Bronchial epithelial cell (primary cell): ENCODE measurements at places on chromosomes 5 and 9. TPM values are rescaled to one million over a fixed set of nuclear protein-coding genes. Genes with fewer than 3 reads are reported as not detected.

DNA sequence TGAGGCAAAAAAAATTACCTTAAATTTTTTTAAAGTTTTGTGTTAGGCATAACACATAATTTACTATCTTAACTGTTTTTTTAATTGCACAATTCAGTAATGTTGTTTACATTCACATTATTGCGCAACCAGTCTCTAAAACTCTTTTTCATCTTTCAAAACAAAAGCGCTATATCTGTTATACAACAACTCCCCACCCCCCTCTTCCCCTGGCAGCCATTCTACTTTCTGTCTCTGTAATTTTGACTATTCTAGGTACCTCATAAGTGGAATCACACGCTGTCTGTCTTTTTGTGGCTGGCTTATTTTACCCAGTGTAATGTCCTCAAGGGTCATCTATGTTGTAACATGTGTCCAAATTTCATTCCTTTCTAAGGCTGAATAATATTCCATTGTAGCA lies 241.5 kb upstream of the DMRT1 start:
- no peak for DNase-seq

DNA sequence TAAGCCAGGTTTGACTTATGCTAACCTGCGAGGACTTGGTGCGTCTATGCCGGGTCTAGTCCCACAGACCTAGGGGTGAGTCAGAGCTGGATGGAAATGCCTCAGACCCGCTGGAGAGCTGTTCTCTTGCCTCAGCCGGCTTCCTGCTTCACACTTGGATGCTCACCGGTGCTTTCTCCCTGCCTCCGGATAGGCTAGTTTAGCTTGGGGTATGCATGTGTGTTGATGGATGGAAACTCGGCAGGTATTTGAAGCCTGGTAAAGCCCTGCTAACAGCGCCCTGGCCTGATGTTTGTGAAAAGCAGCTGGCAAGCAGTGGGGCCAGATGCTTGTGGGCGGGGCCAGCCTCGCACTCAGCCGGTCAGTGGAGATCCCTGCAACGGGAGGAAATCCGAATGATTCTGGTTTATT lies 29.3 kb downstream of the PRRC2B start:
- DNase-seq, result peak; percentile 98

DNA sequence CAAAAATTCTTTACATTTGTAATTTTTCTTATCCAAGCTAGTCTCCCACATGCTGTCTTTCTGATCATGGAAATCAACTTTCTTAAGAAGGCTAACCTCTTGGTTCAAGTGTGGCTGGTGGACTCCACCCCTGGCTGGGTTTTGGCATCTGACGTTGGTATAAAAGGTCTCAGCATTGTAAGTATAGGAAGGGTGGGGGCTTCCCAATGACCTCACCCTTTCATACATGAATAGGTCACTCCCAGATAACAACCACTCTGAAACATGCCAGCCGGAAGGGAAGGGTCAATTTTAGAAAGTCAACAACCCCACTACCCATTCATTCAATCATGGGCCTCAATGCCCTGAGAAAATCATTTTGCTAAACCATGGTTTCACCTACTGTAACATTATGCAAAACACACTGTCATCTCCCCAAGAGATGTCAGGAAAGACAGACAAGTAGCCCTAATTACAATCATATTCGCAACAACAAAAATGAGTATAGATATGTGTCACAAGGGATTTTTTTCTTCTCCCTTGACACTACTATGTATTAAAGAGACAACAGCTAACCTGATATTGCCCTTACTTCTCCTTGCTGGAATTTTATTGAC lies 31.9 kb upstream of the PCSK5 start:
- no peak for DNase-seq

GRCh38 chr9:133737774-133738639 lies at the start of gene SARDH:
SARDH (minus strand) TSS chr9:133738352; CDS start chr9:133734173, 4,179 bp downstream.
- no peak for DNase-seq

IL13 gene
- not detected in 2 replicates for total RNA-seq

SAPCD2 gene
- 0.26 and 1.2 TPM in 2 replicates for total RNA-seq

FCN2 gene
- not detected in 2 replicates for total RNA-seq
